ENCODE measurements at places on chromosomes 2 and 18.

DNA sequence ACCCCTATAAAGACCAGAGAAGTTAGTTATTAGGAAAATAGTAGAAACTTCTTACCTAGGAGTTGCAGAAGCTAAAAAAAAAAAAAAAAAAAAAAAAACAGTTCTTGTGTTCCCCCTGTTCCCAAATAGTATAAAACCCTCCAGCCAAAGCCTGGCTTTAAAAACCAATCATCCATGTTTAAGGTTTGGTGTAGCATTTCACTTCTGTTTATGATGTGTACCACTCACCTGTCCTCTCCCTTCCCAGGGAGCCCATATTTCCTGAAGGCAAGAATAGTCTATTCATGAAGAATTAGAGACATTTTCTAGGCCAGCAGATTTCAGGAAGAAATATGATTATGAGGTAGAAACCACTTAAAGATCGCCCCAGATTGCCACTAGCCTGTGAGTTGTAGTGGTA, 273.6 kb downstream of the SETBP1 start:
- DNase-seq = no peak

GRCh38 chr2:142863485-142863961, 13.9 kb upstream of the KYNU start:
- no peak for DNase-seq

GRCh38 chr2:112665113-112665780, 19.5 kb downstream of the SLC20A1 start:
- DNase-seq = no peak

DNA sequence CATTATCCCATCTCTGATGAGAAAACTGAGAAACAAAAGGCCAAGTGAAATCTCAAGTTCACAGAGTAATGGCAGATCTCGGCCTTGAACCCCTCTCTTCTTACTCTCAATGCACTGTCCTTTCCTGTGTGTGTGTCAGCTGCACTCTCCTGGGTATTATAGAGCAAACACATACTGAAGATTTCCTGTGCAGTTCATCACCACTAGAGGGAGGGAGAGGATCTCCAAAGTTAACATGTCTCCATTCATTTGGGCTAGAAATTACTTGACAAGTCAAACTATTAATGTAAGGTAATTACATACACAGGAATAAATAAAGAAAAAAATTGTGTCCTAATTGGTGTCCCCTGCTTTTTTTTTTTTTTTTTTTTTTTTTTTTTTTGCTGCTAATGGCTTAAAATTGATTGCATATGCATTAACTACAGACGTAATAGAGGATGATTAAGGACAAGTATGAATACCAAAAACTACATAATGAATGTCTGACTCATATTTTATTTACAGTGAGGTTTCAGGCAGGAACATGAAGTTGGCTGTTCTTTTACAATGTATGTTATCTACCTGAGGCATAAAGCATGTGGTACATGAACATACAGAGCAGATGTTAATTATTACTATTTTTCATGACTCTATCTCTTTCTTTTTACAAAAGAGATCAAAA, 269.2 kb downstream of the NYAP2 start:
- DNase-seq = peak; percentile 37

DNA sequence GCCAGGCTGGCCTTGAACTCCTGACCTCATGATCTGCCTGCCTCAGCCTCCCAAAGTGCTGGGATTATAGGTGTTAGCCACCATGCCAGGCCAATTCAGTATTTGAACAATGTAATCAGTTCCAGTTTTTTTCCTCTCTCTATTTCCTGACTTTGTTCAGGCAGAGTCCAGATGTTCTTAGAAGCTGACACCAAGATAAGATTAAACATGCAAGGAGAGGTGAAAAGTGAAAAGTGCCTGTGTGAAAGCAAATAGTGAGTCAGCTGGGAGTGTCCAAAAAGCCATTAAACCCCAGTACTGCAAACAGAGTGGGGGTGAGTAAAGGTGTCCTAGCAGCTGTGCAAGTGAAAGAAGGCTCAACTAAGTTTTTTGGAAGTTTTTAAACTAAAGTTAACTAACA, 231.5 kb downstream of the PTH2R start:
- DNase-seq = no peak

DNA sequence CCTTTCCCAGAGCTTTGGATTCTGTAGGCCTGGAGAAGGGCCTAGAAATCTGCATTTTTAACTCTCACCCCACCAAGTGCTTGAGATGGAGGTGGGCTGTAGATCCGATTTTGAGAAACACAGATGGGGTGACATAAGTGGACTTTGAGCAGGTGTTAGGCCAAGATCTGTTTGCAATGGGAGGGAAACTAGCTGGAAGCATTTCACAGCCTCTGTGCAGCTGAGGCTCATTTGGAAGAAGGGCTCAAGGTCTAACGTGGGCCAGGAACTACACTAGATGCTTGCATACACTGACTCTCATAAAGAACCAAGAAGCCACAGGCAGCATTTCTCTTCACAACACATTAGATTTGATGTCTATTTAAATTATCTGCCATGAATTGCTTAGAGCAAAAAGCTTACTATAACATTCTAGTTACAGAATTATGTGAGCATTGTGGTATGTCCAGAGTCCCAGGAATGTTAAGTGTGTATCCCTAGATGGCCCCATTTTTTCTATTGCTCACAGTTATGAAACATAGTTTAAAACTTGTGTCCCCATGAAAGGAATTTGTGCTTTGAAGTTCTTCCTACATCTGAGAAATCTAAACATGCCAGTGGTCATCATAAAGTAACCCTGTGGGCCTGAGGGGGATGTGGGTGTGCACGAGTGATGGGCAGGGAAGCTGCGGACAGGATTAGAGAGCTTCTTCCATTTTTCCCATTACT, 77.2 kb downstream of the CD28 start:
- no peak for DNase-seq

DNA sequence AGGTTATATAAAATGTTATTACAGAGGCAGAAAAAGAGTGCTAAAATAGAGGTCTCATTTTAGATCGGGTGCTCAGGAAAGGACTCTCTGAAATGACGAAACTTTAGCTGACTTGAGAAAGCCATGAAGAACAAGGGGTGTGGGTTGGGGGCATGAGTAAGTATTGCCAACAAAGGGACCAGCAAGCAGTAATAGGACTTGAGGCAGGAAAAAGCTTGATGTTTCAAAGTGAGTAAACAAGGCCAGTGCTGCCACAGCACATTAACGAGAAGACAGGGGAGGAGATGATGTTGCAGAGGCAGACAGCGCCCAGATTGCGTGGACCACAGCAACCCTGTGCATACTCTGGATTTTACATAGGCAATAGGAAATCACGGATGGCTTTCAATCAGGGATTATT, 318.8 kb downstream of the ZEB2 start:
- no peak for DNase-seq

DNA sequence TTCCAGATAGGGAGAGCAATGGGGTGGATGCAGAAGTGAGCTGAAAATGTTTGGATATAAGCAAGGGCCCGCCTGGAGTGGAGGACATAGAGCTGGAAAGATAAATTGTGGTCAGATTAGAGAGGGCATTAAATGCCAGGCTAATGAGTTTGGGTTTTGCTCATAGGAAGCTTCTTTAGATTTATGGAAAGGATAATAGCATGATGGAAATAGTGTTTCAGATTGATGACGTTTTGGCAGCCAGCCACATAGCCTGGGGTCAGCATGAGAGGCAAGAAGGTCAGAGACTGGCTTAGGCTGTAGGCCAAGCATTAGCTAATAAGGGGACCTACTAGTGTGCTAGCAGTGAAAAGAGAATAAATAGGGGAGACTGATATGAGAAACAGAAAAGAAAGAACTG, 321.6 kb downstream of the STK39 start:
- DNase-seq = no peak

DNA sequence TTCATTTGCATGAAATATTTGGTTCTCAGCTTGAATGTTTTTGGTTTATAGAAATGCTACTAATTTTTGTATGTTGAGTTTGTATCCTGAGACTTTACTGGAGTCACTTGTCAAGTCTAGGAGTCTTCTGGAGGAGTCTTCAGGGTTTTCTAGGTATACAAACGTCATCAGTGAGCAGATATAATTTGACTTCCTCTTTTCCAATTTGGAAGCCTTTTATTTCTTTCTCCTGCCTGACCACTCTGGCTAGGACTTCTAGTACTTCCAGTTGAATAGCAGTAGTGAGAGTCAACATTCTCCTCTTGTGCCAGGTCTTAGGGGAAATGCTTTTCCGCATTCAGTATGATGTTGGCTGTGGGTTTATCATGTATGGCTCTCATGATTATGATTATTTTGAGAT, 55.4 kb upstream of the THUMPD2 start:
- DNase-seq = no peak

DNA sequence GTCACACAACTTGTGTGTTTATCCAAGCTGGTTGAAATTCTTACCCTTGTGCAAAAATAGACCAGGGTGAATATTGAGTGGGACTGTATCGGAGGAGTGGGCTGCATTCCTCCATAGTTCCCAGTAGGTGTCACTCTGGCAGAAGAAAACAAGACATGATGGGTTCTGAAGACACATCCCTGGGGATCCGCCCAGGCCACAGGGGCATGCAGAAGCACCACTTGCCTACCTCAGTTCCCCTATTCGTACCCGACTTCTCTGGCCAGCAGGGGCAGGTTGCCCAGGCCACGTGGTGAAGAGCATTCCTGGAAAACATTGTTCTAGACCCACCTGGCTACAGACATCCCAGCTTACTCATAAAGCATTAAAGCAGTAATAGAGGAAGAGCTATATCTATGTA, 168.2 kb downstream of the FAM210A start:
- peak; percentile 54 for DNase-seq

GRCh38 chr2:210965472-210965871, 409.1 kb downstream of the CPS1 start:
- no peak for DNase-seq

GRCh38 chr2:160507464-160507863, 13.9 kb upstream of the RBMS1 start:
- DNase-seq = no peak

GRCh38 chr18:31857526-31858106, 85.3 kb downstream of the TRAPPC8 start:
- no peak for DNase-seq

DNA sequence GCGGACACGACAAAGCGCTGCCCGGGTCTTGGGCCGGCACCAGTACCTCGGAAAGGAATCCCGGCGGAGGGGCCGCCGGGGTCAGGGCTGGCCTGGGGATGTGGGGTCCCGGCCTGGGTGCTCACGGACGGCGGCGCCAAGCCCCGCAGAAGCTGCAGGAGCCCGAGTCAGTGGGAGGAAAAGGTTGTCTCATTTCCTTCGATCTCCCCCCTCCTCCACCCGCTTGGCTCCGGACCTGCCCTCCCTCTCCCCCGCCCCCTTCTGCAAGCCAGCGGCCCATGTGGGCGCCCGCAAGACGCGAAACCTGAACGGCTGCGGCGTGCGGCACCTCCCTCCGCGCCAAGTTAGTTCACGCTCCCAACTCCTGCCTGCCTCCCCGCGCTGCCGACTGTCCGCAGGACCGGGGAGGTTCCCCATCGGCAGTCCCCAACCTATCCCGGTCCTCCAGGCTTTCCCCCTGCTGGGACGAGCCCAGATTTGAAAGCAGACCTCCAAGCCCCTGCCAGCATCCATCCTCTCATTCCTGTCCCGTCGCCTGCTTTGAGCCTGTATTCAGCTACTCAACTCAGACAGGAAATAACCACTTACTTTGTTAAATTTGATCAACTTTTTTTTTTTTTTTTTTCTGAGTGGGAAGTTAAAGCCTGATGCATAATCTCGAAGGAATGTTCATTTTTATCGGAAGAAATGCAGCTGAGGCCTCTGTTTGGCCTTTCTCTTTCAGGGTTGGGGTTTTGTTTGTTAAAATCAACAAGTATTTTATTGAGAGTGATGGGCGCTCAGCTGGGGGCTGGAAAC, at the start of gene EVA1A:
EVA1A (minus strand) TSS at position 172 of the 798 bp plus-strand sequence. CDS start 42,799 bp downstream, outside the sequence.
- peak; percentile 59 for DNase-seq

- no peak for DNase-seq
Measured at GRCh38 chr2:111662771-111663470, 221.1 kb downstream of the ANAPC1 start.

- no peak for DNase-seq
Measured at GRCh38 chr2:7681881-7682461, 764.8 kb downstream of the RNF144A start.

DNA sequence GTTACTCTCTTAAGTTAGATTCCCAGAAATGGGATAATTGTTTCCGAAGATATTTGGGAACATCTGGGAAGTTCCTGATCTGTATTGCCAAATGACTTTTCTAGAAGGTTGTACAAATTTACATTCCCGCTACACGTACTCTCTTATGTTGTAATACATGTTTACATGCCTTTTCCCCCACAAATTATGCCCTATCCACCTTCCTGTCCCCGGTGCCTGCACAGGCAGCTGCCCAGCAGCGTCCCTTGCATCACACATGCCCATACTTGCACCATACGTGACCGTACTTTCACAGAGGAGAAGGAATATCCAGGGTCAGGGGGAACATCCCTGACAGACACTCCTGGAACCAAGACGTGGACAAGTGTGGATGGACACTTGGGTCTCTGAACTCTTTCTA, 24.2 kb upstream of the KLF11 start:
- no peak for DNase-seq

DNA sequence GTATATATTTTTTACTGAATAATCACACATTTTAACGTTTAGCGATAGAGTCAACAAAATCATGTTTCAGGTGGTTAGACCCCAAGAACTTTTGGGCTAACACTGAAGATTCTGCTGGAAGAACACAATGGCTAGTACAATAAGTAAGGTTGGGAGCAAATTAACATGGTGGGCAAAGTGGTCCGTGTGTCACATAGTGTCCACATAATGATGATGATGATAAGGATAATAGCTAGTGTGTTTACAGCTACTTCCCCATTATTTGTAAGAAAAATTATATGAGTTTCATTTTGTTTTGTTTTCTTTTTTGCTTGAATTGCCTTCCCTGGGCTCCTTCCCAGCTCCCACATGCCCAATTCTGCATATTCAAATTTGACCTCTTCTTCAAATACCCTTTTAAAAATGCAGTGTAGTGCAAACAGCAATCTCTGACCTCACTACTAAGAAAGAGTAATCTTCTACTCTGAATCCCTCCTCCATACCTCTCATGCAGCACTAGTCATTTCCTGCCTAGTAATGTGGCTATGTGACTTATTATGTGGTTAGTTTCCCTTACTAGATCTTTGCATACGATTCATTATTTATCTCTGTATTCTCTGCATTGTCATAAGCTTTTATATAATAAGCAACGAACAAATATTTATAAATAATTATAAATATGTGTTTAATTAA, 16.9 kb upstream of the VPS54 start:
- no peak for DNase-seq

DNA sequence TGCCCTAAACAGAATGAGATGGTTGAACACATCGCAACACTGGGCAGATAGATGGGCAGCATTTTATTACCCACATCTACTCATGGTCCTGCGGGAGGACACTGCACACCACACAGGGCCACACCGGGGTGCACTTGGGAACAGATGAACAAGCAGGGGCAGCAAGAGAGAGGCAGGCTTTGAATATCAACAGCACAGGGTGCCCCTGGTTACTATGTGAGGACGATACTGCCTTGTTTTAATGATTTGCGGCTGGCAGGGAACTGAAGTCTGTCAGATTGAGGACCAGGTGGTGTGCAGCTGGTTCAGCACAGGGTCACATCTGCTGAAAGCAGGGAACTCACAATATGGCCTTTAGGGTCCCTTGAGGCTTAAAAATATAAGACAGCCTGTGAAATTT, 195.7 kb downstream of the PIEZO2 start:
- no peak for DNase-seq

- no peak for DNase-seq
Measured at GRCh38 chr2:142598846-142599245, 278.6 kb upstream of the KYNU start.

- no peak for DNase-seq
Measured at GRCh38 chr2:187710791-187711521, 156.7 kb upstream of the TFPI start.

All from HEK293T (cell line).